ENCODE measurements at places on chromosomes 1 and 21.

GRCh38 chr1:19205845-19206244 is 4.2 kb downstream of the UBR4 start:
- DNase-seq = no peak

- DNase-seq = no peak
These were observed 40.6 kb downstream of the SELL start for GRCh38 chr1:169670836-169671235.

DNA sequence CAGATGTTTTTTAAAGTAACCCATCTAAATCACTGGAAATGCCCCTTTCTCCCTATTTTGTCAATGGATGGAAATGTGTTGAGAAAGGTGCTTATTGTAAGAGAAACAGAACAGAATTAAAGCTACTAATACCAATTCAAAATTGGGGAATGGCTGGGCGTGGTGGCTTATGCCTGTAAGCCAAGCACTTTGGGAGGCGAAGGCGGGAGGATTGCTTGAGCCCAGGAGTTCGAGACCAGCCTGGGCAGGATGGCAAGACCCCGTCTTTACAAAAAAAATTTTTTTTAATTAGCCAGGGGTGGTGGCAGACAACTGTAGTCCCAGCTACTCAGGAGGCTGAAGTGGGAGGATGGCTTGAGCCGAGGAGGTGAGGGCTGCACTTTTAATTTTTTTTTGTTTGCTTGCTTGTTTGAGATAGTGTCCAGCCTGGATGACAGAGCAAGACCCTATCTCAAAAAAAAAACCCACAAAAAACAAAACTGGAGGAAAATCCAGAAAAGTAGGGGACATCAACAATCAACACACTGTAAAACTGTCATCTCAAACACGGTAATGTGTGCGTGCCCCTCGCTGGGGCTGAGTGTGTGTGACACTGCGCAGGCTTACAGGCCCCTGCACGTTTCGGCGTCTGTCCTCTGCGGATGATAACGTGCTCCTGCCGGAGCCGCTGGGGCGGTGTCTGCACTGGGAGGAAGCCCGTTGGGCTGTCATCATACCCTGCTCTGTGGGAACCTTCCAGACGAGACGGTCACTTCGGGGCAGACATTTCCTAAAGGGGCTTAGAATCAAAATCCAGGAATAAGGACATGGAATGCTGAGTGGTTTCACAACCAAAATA is 11.6 kb upstream of the POFUT2 start:
- DNase-seq = no peak

DNA sequence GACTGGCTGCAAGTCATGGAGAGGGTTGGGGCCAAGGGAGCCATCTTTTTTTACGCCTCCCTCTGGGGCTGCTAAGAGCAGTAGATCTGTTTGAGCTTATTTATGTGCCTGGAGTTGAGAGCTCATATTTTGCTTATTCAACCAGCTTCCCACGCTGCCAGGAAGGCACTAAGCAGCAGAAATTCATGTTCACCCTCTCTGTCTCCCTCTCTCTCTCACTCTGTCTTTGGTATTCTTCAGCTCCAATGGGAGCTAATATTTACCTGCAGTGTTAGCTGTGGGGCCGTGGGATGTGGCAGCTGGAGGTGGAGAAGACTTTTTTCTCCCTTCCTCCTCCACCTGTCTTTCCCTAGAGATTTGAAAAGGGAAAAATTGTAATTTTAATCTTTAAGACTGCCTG is 26.8 kb upstream of the CACNA1E start:
- no peak for DNase-seq

- no peak for DNase-seq
These were observed 34.0 kb upstream of the DISP3 start for GRCh38 chr1:11444907-11445306.

Data from CD4-positive, alpha-beta T cell treated with Interleukin-6 for 4 hours (primary cell).